ENCODE measurements at places on chromosomes 7 and 10.

DNA sequence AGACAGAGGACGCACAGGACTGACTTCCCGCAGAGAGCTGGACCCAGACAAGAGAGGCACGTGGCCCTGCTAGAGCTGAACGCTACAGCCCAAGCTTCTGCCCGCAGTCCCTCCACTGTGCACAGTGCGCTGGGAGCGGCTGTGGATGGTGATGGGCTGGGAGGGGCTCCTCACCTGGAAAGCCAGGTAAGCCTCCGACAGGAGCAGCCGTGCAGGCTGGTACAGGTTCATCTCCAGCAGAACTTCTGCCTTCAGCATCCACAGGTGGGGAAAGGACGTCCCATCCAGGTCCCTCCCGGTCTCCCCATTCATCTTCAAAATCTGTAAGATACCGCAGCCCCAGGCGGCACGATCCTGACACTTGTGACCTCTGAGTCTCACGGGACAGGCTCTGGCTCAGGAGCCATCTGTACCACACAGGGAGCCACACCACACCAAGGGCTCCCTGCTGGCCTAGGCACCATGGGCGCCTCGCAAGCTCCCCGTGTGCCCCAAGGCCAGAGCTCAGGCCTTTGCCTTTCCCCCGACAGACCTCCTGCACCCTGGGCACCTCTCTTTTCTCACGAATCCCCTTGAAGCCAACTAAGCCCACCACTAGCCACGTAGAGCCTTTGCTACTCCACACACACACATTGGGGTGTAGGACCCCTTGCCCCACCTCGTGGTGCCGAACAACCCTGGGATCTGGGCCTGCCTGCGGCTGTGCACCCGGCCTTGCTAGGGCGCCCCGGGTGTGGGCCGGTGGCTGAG lies 76.3 kb downstream of the CFAP46 start:
- DNase-seq, result no peak

GRCh38 chr7:29281782-29282541 lies 87.4 kb downstream of the CHN2 start:
- no peak for DNase-seq

DNA sequence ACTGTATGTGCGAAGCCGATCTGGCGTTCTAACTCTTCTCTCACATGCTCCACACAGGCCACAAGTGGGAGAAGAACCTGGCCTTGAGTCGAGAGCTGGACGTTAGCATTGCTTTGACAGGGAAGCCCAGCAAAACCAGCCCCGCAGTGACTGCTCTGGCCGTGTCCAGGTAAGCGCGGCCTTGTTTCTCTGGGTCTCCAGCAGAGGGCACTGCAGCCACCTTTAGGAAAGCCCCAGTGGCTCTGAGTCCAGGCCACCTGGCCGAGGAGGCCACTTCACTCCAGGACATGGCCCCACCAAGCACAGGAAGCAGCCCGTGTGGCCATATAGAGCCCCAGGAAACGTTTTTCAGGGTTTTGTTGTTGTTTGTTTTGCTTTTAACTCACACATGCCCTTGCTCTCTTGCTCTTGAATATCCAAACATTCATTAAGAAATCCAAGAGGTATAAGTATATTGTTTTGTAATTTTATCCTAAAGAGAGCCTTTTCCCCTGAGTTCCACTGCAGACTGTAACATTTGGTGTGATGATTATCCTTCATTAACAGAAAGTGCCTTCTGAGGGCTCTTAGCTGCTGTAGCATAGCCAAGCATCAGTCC lies 41.8 kb upstream of the LRRC18 start:
- DNase-seq, result peak; percentile 27

- no peak for DNase-seq
These were observed 15.6 kb upstream of the AKR1C3 start for GRCh38 chr10:5078547-5079180.

DNA sequence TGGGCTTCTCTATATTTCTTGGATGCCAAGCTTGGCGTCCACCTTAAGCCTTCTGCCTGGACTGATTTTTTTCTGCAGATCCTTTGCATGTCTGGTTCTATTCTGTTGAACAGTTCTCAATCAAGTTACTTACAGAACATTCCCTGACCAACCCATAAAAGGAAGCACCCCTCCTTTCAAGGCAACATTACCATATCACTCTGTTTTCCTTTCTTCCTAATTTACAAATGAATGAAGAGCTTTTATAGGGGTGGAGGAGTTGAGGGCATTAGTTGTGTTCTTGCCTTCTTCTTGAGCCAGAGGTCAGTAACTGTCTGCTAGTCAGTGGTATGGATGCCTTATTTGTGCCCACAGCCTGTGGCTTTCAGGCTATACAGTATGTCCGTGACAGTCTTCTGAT lies 361.0 kb downstream of the PHTF2 start:
- no peak for DNase-seq

DNA sequence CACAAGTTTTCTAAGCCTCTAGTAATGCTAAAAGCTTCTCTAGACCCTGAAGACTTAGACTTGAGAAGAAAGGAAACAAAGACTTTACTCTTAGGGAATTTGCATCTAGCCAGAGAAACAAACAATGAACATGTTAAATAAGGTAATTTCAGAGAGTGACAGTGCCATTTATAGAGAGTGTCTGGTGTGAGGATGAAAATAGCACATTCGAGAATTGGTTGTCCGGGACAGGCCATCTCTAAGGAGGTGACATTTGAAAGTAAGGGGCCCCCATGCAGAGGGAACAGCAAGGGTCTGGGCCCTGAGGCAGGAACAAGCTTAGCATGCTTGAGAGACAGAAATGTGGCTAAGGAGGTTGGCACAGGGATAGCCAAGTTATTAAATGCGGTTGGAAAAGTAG lies 48.1 kb downstream of the ADAM22 start:
- DNase-seq, result no peak

GRCh38 chr7:143375298-143376034 lies 5.7 kb upstream of the ZYX start:
- DNase-seq, result peak; percentile 77

GRCh38 chr7:96273716-96274115 lies 48.2 kb downstream of the SLC25A13 start:
- DNase-seq, result no peak

GRCh38 chr10:5573968-5574641 lies 49.3 kb downstream of the CALML3 start:
- no peak for DNase-seq

- DNase-seq, result no peak
These were observed 41.9 kb upstream of the MBL2 start for GRCh38 chr10:52814506-52814905.

- no peak for DNase-seq
These were observed 41.4 kb downstream of the LAMB4 start for GRCh38 chr7:108088729-108089128.

GRCh38 chr7:69735582-69735981 lies 137.3 kb downstream of the AUTS2 start:
- no peak for DNase-seq
